ENCODE measurements at places on chromosomes 11 and 22.

- no peak for DNase-seq
Measured at GRCh38 chr11:15471895-15472799, 357.4 kb downstream of the INSC start.

DNA sequence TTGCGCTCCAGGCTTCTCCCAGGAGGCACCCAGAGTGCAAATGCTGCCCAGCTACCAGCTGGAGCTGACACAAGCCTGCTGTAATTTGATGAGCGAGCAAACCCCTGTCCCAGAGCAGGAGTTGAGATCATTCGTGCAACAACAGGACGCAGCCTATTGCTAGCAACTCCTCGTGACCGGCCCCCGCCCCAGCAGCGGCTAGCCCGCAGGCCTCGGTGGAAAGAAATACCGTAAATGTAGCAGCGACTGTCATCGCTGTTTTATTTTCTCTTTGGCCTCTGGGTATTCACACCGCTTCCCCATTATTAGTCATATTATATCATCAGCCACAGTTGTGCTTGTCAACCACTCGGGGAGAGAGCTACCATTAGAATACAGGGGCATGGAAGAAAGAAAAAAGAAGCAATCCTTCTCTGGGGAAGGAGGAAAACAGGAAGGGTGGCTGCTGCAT, 59.2 kb upstream of the ATXN10 start:
- DNase-seq, result no peak

- DNase-seq, result no peak
Measured at GRCh38 chr11:44711113-44711786, 15.5 kb upstream of the TSPAN18 start.

DNA sequence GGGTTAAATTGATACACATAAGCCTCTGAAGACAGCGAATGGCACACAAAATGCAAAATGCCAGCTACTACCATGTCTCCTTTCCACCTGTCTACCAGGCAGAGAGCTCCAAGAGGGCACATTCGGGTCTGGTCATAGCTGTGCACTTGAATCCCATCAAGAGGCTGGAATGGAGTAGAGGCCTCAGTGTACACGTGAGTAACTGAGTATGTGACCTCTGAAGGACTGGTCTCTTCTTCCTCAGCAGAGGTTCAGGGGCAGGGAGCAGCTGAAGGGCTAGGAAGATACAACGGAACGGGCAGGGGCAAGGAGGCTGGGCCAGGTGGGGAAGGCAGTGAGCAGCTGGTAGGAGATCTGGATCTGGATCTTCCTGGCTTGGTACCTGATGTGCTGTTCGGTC, 56.3 kb upstream of the PHOX2A start:
- DNase-seq, result no peak

DNA sequence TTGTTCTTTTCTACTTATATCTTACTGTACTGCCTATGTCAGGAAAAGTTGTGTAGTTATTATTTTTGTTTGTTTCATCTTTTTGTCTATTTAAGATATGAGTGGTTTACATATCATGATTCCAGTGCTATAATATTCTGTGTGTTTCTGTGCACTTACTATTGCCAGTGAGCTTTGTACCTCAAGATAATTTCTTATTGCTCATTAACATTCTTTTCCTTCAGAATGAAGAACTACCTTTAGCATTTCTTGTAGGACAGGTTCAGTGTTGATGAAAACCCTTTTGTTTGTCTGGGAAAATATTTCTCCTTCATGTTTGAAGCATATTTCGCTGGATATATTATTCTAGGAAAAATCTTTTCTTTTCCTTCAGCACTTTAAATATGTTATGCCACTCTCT, 452.7 kb upstream of the FAT3 start:
- DNase-seq, result no peak

GRCh38 chr11:118138839-118139420, 13.7 kb downstream of the SCN4B start:
- no peak for DNase-seq

GRCh38 chr22:32623943-32624342, 149.3 kb downstream of the FBXO7 start:
- DNase-seq, result no peak
